Cardiac fibroblast (primary cell): ENCODE measurements at places on chromosomes 1 and 21.

GRCh38 chr1:38139738-38140487 is 93.3 kb upstream of the POU3F1 start:
- DNase-seq, result no peak

DNA sequence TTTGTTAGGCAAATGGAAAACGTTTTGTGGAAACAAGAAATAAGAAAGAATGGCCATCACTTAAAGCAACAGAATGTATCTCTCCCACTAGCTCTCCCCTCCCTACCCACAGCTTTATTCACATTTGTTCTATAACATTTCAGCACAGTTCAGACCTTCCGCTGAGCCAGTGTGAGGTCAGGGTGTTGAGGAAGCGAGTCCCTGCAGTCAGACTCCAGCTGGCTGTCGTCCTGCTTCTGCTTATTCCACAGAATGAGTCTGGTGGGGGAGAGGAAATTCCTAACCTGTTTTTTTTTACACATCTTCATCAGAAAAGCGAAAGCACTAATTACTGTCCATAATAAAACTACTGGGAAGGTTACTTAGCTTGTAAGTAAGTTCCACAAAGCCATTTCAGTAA is 39.0 kb downstream of the MRPL39 start:
- peak; percentile 83 for DNase-seq

DNA sequence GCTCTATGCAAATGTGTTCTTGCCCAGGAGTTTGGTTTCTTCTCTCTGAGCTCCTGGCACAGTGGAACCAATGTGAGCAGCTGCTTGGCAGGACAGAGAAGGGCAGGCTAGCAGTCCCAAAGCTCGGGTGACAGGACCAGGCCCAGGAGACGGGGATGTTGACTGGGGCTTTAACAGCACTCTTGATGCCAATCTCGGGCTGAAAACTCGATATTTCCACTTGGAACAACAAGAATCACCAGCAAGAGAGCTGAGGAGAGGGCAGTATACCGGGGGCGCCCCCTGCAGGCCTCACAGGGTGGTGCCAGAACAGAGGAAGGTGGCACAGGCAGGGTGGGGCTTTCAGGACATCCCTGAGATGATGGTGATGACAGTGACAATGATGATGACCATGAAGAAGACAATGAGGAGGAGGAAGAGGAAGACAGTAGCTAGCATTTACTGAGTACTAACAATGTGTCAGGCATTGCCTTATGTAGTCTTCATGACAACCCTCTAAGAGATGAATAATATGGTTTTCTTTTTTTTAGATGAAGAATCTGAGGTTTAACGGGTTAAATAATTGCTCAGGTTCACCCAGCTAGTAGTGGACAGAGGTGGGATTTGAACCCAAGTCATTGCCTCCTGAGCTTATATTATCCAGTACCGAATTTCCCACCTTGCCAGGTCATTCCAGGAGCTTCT is 2.7 kb upstream of the KCNJ9 start:
- DNase-seq, result peak; percentile 32

DNA sequence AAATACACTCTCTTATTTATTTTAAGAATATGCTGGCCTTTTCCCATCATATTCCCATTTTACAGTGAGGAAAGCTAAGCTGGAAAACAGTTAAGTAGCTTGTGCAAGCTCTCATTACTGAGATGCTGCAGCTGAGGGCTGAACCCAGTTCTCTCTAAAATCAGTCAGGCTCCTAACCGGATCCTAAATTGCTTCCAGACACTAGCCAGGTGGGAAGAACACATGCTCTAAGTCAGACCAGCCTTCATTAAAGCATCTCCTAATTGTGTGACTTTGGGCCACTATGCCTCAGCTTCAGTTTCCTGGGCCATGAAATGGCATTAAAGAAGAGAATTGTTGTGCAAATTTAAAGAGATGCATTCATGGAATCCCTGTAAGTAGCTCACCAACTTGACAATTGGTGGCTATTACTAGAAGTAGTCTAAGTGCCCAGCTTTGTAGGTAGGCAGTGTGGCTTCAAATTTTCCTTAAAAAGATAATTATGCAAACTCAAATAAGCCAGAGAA is 228.4 kb downstream of the DAB1 start:
- DNase-seq, result no peak

DNA sequence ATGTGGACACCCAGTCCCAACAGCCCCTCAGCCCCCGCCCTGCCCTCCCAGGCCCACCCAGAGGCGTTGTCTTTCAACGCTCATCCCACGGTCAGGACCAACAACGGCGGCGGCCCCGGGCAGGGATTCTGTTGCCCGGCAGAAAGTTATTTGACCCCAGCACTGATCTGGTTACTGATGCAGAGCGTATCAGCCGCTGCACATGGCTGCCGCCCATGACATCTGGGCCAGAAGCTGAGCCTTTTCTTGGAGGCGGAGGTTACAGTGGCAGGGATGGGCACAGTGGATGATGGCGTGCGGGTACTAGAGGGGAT is 127.1 kb upstream of the ARHGEF16 start:
- DNase-seq, result no peak

DNA sequence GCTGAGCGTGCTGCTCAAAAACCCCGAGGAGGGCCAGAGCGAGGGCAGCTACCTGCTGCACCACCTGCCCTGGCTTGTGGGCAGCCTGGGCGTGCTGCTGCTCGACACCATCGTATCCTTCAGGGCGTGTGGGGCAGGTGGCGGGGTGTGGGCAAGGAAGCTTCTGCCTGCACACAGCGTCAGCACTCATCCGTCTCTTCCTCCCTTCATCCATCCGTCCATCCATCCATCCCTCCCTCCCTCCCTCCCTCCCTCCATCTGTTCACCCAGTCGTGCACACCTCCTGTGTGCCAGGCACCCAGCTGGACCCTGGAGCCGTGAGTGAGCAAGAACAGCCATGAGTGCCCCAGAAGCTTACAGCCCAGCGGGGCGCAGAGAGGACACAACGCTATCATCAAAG is 15.2 kb downstream of the SLC66A1 start:
- DNase-seq, result no peak

GRCh38 chr1:173107696-173108095 is 57.0 kb upstream of the TNFSF18 start:
- DNase-seq, result no peak

DNA sequence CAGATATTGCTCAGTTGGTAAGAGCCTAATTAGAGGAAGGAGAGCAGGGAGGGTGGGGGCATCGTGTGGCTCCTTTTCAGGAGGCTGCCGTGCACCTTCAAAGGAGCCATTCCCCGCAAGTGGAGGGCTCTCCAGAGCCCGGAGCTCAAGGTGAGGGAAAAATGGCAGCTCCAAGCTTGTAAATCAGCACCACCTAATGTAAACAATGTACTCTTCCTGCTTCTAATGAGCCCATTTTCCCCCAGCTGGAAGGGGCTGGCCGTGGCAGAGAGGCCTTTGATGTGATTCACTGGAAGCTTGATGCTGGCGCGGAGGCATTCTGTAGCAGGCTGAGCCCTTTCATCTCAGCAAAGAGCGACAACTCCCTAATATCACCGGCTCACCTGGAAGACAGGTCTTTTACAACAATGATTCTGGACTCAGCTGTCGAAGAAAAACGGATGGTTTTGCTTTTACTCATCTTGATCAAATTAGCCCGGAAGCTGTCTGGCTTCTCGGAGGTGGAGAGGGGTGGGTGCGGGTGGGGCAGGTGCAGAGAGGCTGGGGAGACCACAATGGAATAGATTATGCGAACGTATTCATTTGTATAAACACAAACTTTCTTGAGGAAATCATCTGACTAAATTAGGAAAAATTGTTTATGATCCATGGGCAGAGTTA is 112.5 kb downstream of the RRAGC start:
- DNase-seq, result no peak

GRCh38 chr1:183578856-183579255 is 11.4 kb downstream of the NCF2 start:
- DNase-seq, result no peak

- peak; percentile 72 for DNase-seq
These were observed 20.7 kb upstream of the DNASE2B start for GRCh38 chr1:84377480-84378095.

- no peak for DNase-seq
These were observed 2.7 kb upstream of the CD5L start for GRCh38 chr1:157844089-157844830.

GRCh38 chr1:66446261-66447001 is 87.5 kb upstream of the SGIP1 start:
- DNase-seq, result peak; percentile 89

DNA sequence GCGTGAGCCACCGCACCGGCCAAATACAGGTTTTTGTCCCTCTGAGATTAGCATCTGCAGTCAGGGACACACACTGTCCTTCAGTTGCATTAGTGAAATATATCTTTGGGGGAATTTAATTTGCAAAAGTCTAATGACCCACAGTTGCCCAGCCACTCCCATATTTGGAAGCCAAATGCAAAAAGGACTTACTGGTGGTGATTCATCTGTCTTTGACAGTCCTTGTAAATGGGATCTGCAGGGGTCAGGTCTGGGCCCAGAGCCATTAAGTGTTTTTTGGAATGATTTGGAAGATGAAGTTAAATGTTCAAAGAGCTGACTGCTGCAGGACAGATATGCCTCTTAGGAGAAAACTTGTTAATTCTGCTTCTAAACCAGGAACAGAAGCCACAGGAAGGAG is 44.6 kb upstream of the DNASE2B start:
- peak; percentile 13 for DNase-seq

DNA sequence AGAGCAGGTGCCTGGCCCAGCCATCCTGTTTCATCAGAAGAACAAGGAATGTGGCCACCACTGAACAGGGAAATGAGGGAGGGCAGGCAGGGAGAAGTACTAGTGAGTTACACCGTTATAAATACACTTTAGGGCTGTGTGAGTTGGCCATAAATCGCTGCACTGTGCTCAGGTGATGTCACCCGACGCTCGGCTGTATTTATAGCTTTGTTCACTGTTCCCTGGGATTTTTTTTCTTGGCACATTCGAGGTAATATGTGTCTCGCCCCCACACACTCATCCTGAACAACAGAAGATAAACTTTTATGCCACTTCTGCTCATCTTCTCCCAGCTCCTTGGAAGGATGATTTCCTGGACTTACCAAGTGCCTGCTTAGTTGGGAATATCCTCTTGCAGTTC is 9.0 kb upstream of the KIRREL1 start:
- DNase-seq, result no peak

DNA sequence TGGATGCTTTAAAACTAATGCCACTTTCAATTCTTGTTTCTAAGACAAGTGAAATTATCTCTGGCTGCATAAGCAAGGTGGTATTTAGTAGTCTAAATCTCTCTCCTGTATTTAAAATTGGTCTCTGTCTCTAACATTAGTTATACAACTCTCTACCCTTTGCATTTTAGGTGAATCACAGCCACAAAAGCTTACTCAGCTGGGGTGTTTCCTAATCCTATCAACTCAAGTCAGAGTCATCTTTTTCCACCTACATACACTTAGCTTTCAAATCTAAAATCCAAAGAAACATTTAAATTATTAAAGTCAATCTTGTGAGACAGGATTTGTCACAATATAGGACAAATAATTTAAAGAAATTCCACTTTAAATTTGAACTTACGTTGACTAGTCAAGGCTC is 255.1 kb upstream of the CXADR start:
- DNase-seq, result no peak

DNA sequence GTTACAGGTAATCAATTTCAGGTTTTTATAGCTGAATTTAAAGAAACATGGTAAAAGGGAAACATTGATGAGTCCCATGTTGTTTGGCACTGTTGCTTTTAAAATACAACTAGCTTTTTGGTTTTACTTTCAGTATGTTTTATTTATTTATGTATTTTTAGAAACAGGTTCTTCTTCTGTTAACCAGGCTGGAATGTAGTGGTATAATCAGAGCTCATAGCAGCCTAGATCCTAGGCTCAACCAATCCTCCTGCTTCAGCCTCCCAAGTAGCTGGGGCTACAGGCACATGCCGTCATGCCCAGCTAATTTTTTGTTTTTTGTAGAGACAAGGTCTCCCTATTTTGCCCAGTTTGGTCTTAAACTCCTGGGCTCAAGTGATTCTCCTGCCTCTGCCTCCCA is 50.4 kb downstream of the CTTNBP2NL start:
- DNase-seq, result no peak

GRCh38 chr21:45045481-45045880 is 28.9 kb upstream of the ADARB1 start:
- peak; percentile 80 for DNase-seq

- DNase-seq, result no peak
These were observed 9.2 kb downstream of the PDZK1IP1 start for GRCh38 chr1:47180603-47181094.

GRCh38 chr1:26697978-26698849 is 2.4 kb downstream of the ARID1A start:
- peak; percentile 96 for DNase-seq

DNA sequence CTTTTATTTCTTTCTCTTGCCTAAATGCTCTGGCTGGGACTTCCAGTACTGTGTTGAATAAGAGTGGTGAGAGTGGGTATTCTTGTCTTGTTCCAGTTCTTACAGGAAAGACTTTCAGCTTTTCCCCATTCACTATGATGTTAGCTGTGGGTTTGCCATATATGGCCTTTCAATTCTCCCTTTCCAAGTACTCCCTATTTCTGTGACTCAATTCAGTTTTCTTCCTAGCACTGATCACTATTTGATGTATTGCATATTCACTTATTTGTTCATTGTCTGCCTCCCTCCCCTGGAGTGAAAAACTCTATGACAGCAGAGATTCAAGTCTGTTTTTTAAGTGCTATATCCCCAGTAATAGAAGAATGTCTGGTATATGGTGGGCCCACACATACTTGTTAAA is 618.2 kb upstream of the CAMK1G start:
- DNase-seq, result peak; percentile 3

- no peak for DNase-seq
These were observed 6.3 kb downstream of the ZBTB8B start for GRCh38 chr1:32470991-32471694.

DNA sequence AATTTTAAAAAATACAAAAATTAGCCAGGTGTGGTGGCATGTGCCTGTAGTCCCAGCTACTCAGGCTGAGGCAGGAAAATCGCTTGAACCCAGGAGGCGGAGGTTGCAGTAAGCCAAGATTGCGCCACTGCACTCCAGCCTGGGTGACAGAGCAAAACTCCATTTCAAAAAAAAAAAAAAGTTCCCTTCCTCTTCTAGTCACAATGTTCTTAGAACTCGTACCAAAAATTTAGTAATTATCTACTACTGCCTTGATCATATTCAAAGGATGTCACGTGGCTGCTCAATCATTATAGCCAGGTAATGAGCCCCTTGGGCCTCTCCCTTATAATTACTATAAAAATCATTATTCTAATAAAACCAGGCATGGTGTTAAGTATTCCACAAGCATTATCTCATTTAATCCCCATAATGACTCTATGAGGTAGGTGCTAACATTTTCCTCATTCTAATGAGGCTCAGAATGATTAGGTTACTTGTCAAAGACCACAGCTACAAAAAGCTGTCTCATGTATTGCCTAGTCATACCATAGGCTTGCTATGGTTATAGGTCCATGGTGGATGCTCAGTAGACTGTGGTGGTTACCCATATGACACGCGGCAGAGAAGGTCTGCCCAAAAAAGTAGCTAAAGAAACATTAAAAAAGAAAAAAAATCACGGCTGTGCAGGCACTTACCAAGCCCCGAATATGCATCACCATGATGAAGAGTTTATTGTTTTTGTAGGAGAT is 15.5 kb upstream of the PPP1R15B start:
- DNase-seq, result no peak

DNA sequence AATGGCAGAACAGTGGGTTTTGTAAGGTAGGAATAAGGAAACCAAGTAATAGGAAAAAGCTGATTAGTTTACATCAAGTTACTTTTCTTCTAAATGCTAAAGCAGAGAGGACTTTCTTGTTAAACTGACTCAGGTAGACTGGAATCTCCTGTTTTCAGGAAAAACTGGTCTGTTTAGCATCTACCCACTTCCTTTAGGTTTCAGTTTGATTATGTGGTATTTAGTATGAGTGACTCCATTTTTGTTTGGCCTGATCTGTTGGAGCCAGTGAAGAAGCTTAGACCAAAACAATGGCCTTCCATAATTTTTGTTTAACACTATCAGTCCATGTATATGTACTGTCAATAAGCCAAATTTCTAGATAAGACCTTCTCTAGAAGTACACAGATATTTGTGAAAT is 88.4 kb downstream of the EPB41 start:
- DNase-seq, result no peak
